ENCODE measurements at places on chromosomes 7 and 10.

DNA sequence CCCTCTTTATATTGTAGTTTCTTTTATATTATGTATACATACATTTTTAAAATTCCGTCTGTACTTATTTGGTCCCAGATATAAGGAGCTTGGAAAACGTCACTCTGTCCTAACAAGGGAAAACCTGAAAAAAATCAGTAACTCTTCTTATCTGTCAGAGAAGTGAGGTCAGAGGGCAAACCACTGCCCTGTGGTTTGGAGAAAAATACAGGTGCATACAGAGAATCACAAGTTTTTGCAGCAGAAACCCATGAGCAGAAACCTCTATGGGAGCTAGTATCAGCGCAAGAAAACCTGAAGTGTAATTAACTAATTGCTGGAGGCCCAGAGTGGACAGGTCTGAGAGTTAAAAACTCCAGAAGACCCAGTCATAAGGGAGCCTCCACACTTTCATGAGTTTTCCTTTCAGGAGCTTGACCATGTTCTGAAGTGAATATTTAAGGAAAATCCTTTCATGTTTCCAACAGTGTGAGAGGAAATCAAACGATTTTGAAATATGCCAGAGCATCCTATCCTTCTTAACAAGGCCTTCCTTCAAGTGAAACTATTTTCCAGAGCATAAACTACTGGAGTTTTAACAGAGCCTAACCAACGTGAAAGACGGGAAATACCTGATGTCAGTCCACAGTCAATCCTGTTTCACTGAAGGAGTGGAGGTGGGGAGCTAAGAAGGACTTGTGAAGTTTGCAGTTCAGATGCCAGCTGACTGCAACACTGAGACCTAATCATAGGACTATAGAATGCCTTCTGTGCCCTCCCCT, 290.8 kb upstream of the BMPER start:
- no peak for DNase-seq

- DNase-seq = no peak
These were observed 72.5 kb upstream of the ANKRD1 start for GRCh38 chr10:90993340-90993739.

DNA sequence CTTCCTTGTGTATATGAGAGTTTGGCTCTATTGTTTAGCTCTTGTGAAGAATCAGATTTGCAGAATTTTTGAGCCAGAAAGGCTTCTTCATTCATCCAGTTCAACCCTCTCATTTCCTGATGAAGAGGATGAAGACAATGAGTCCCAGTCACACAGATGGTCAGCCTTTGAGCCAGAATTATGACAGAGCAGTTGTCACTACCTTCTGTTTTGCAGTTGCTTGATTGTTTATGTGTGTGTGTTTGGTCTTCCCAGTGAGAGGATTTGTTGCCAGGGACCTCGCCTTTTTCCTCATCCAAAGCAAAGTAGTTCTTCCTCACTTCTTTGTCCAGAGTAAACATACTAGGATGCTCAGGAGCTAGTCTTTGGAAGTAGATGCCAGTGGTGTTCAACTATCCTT, 15.6 kb downstream of the MDFIC start:
- no peak for DNase-seq

- DNase-seq = no peak
These were observed 75.9 kb downstream of the BUB3 start for GRCh38 chr10:123229927-123230630.

DNA sequence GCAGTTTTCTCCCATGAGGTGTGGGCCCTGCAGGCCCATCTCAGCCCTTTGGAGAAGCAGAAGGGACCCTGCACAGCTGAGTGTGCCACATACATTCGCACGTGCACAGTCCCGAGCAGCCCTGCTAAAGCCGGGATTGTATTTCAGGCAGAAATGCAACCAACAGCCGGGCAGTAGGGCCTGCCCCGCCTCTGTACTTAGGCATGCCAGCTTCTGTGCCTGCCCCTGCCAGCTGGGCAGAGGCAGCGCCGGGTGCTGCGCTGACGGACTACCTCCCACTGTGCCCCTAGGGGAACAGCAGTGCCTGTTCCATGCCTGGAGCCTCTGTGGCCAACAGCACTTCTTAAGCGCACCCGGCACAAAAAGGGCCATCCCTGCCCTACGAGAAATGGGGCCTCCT, 170.3 kb downstream of the NEURL1 start:
- no peak for DNase-seq

DNA sequence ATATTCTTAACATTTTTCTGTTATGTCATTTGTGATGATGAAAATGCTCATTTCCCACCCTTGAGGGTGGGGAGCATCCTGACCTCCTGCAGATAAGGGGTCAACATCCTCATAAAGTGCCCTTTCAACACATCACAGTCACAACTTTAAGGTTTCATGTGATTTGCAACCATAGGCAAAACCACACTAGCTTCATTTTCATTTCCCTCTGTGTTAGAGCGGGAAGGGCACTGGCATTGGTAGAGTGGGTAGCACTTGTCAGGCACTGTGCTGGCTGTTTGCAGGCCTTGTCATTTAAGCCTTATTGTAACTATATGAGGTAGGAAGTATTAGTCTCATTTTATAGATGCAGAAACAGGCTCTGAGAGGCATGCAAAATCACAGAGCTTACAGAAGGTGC, 39.8 kb downstream of the PSMC2 start:
- no peak for DNase-seq

GRCh38 chr7:149625340-149625946, 127.8 kb upstream of the ZNF746 start:
- DNase-seq = peak; percentile 32

GRCh38 chr10:69382382-69383117, 34.2 kb downstream of the TACR2 start:
- DNase-seq = no peak

GRCh38 chr10:80487791-80488538, 33.9 kb downstream of the TSPAN14 start:
- no peak for DNase-seq

- no peak for DNase-seq
These were observed 503.7 kb downstream of the TNS3 start for GRCh38 chr7:47078241-47078640.

DNA sequence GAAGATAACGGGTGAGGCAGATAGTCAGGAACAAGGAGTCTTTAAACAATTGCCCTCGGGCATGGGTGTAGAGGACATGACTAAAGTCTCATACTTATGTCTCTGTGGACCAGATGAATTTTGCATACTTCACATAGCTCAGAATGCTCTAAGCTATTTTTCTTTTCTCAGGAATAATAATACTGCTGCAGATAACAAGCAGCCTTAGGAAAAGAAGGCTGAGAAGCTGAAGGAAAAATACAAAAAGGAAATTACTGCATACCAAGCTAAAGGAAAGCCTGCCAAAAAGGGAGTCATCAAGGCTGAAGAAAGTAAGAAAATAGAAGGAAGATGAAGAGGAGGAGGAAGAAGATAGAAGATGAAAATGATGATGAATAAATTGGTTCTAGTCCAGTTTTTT, 13.4 kb upstream of the ERCC6 start:
- no peak for DNase-seq

DNA sequence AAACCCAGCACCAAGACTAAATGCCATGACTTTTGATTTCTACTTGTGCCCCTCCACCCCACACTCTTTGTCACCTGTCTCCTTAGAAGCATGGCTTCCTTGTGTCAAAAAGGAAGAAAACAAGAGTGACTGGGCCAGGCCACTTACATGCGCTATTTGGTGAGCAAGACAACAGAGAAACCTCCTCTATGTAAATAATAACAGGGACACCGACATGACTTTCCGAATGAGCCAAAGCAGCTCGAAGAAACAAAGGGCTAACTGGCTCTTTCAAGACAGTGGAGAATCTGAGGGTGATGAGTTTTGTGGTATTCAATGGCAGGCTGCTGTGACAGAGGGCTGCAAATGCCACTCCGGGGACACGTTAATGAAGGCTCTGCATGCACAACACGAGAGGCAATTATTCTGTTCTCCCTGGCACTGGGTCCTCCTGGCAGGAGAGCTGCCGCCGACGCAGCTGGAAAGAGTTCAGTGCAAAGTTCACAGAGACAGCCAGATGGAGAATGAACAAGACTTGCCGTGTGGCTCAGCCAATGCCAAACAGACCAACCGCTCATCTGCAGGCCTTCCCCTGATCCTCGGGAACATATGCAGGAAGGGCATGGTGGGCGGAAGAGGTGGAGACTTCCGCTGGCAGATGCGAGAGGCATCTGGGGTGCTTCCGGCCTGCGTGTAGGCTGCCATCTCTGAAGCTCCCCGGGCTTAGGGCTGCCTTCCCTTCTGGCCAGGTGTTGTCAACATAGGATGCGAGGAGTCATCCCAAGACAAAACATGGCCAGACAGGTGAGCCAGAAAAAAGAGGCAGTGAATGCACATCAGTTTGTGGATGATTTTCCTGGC, 59.1 kb upstream of the SMNDC1 start:
- no peak for DNase-seq

Data from NCI-H1930 (cell line).